C1 segment of cervical spinal cord (tissue), 14 donors: ENCODE measurements at places on chromosomes 4 and X.

DNA sequence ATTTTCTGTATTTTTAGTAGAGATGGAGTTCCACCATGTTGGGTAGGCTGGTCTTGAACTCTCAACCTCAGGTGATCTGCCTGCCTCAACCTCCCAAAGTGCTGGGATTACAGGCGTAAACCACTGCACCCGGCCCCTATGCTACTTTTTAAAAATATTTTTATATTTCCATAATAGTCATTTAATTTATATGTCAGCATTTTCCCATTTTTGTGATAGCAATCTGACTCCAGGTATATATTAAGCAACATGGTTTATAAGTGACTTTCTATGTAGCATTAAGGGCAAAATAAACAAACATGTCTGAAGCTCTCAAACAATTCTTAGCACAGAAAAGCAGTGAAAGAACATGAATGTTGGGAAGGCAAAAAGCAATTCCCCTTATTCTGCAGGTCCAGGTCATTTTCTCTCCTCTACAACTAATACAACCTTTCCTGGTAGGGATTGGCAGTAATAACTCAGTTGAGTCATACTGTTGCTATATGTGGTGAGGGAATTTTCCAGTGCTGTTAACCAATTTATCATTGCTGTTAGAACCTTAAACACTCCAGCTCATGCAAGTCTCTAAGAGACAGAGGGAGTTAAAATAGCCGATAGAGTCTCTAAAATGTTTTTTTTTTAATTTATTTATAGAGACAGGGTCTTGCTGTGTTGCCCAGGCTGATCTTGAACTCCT lies 24.0 kb downstream of the SMIM14 start:
- DNase-seq, result no peak

- no peak for DNase-seq
Measured at GRCh38 chr4:74623041-74623440, 171.3 kb downstream of the BTC start.

DNA sequence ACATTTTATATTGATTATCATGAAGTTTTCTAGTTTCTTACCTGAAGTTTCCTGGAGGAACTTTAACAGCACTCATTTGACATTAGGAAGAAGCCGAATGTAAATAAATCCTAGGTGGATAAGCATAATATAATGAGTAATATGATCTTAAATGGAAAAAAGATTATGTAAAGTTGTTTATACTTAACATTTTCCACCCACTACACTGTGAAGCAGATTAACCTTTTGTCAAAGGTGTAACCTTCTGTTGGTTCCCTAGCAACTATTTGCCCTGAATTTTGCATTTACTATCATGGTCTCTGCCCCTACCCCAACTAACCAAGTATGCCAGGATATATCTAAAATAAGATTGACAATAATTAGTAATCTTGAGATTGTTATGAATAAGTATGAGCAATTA lies at the start of gene UGT2A1:
Gene UGT2A1, minus strand, starts transcription at position 101 of the 400 bp plus-strand sequence. CDS start 5,603 bp downstream, outside the sequence.
- no peak for DNase-seq

- no peak for DNase-seq
Measured at GRCh38 chr4:4930677-4931076, 71.2 kb downstream of the MSX1 start.

DNA sequence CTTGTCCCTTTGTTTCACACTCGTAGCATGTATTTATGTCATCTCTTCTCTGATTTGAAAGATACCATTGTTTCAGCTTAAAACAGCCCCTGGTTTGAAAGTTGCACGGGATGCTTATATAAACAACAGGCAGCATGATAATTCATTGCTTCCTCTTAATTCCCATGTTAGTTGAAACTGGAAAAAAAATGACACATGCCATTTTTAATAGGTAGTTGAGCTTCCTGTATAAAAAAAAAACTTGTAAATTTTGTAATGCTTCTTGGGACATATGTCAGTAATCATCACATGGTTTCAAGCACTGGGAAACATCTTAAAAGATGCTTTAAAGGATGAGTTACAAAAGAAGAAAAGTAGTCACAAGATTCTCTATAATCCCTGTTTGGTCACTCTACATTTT lies 243.0 kb downstream of the PALLD start:
- no peak for DNase-seq

DNA sequence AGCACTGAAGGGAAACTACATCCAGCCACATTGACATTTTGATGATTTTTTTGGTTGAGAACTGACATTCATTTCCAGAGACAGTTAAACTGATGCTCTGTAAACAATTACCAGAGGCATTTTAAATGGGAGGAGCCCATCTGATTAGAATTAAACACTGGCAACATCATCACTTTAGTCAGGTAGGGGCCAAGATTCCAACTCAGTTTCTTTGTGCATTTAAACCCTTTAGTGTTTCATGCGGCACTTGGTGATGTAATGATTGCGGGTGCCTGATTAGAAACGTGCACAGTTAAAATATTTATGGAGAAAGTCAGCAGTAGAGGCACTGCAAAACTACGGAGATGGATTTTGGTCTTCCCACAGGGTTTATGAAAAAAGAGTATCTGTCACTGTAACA lies 16.1 kb downstream of the TNIP3 start:
- DNase-seq, result no peak

DNA sequence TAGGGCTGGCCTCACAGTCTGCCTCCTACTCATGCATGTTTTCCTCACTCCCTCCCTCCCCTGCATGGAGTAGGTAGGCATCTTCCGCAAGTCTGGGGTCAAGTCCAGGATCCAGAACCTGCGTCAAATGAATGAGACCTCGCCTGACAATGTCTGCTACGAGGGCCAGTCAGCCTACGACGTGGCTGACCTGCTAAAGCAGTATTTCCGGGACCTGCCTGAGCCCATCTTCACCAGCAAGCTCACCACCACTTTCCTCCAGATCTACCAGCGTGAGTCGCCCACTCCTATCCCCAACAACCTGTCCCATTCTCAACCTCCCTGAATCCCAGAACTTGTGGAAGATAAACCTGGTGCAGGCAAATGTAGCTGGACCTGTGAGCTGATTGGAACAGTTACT lies 73.4 kb downstream of the STARD8 start:
- no peak for DNase-seq

GRCh38 chr4:42396752-42397634 lies at the start of gene SHISA3:
Gene SHISA3, plus strand, starts transcription at chr4:42397488. Its CDS starts 569 bp downstream, at chr4:42398057.
- DNase-seq, result no peak

GRCh38 chrX:115491766-115492165 lies 69.2 kb upstream of the PLS3 start:
- no peak for DNase-seq

DNA sequence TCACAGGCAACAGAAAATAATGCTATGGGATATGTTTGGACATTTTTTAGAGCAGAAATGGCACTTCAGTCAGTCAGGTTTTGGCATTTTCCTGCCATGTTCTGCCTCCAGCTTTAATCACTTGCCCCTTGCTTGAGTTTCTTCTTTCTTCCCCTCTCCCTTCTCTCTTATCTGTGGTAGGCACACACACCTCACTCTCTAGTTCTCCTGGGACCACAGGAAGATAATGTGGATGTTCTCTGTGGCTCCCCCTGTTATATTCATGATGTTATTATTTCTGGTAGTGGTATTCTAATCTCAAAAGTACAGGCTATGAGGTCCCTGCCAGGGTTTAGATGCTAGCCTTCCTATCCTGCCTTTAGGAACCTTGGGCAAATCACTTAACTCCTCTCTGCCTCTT lies 5.2 kb downstream of the HADH start:
- no peak for DNase-seq

DNA sequence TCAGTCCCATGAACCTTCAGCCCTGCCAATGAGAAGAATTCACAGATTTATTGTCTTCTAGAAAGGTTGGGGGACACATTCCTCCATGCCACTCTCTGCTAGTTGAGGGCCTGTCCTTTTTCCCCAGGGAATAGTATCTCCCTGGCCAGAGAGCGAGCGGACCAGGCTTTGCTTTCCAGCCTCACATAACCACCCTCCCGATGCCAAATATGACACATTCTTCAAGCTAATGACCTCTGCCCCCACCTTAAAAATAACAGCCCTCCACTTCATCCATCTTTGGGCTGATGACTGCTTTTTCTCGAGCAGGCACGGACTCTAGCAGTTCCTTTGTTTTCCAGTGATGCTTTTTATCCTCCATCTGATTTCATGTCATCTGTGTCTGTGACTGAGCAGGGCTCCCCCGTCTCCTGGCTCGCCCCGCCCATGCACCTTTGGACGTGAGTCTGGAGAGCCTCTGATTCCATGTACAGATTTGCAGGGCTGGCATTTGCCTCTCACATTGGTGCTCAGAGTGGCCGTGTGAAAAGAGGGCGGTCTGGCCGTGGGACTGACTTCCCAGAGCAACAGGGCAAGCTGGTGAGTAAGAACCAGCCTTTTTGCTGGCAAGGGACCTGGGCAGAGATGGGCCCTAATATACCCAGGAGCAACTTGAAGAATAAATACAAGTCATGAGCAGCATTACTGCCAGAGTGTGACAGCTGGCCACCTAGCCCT lies 279.8 kb downstream of the BCOR start:
- no peak for DNase-seq

GRCh38 chr4:107743532-107743931 lies 23.5 kb upstream of the PAPSS1 start:
- DNase-seq, result no peak

GRCh38 chrX:39773923-39774773 lies 323.6 kb downstream of the BCOR start:
- no peak for DNase-seq

GRCh38 chr4:7381890-7382633 lies 52.7 kb downstream of the PSAPL1 start:
- DNase-seq, result no peak

DNA sequence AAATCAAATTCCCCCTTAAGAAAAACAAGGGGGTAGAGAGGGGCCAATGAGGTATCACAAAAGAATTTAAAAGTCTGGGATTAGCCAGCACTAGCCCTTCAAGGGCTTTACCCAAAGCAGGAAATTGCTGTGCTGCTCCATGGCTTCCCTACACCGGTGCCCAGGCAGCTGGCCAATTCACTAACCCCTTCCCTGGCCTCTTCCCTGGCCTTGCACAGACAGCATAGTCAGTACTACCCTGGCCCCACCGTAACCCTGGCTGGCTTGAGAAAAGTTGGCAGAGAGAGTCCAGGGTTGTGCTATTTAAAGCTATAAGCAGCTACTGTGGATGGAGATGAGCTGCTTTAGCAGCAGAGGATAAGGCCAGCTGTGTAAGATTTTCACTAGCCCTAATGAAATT lies 43.1 kb downstream of the ADAMTS3 start:
- no peak for DNase-seq
